Left forelimb (tissue), 1 donor: ENCODE measurements at places on chromosomes 2 and 18.

- DNase-seq = no peak
Observed at GRCh38 chr2:82959727-82960126, 1499.4 kb downstream of the SUCLG1 start.

- no peak for DNase-seq
Observed at GRCh38 chr18:79260510-79260909, 135.2 kb upstream of the NFATC1 start.

- DNase-seq = no peak
Observed at GRCh38 chr18:70376137-70376913, 87.5 kb downstream of the SOCS6 start.

GRCh38 chr18:35508746-35509338, 11.1 kb upstream of the INO80C start:
- no peak for DNase-seq

DNA sequence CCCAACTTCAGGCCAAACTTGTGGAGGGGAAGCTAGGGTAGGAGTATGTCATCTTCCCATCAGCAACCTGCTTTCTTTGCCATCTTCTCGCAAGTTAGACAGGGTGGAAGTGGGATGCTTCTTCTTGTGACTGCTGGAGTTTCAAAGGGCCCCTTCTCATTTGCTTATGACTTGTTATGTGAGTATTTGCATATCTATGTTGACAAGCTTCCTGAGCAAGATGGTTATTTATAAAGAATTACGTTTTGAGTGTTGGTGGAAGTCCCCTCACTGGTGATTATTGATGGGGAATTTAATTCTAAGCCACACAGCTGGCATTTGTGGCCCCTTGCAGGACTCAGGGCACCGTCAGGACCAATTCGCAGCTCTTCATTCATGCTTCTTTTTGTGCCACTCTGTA, 791.0 kb downstream of the LRRTM4 start:
- no peak for DNase-seq

- DNase-seq = no peak
Observed at GRCh38 chr2:137333386-137334165, 568.2 kb downstream of the THSD7B start.

- no peak for DNase-seq
Observed at GRCh38 chr2:134609924-134610513, 108.8 kb downstream of the TMEM163 start.

DNA sequence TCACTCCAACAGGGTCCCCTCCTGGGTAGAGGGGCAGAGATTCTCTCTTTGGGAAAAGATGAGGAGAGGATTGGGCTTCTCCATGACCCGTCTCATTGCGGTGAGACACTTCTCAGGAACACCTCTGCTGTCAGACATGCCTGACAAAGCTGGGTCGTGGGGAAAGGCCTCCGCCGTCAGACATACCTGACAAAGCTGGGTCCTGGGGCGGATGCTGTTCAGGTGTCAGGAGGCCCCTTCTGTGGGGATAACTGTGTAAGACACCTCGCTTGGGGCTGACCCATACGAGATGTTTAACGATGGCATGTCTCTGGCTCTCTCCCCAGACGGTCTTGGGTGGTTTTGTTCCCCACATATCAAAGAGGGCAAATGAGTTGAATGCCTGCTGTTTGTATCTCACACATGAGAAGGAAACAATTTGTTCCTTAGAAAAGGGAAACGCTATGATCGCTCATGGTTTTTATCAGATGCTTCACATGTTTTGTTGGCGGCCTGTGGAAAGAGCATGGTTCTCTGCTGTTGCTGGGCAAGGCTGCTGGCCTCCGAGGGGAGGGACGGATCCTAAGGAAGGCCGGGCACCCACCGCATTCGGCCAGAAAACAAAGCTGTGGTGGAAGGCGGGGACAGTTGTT, 40.8 kb upstream of the PXDN start:
- peak; percentile 33 for DNase-seq

DNA sequence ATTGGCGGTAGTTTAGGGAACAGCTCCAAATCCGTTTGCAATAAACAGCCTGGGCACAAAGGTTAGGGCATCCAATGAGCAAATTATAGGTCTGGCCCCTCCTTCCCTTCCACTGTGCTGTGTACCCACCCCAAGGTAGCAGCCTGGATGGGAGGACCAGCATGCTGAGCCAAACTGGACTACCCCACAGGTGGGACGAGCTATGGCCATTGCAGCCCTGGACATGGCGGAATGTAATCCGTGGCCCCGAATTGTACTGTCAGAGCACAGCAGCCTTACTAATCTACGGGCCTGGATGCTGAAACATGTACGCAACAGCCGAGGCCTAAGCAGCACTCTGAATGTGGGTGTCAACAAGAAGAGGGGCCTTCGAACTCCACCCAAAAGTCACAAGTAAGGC, 6.7 kb downstream of the AGBL5 start:
- DNase-seq = no peak

DNA sequence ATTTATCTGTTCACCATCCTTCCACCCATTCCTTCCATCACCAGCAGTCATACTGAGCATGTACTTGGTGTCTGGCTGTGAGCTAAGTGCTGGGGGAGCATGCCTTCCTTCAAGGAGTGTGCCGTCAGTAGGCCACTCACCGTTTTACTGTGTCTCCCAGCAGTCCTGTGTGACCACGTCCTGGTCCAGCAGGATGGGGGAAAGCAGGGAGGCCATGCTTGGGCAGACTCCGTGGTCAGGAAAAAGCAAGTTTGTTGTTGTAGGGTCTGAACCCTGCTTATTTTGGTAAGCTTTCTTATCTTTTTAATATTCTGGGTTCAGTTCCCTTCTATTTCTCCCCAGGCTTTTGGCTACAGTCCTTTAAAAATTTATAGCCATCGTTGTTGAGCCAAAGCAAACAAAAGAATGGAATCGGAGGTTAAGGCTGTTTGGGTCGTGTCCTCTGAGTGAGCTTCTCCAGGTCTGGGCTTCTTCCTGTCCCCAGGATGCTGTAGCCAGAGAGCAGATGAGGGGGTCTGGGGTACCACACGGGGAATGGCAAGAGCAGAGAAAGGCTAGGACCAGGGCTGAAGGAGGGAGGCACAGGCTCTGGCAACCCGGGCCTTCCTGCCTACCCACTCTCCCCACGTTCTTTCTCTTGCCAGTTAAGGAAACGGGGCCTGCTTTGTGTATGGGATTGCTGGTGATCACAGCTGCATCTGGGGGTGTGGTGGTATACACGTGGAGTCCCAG, 13.5 kb downstream of the SLC30A3 start:
- no peak for DNase-seq

DNA sequence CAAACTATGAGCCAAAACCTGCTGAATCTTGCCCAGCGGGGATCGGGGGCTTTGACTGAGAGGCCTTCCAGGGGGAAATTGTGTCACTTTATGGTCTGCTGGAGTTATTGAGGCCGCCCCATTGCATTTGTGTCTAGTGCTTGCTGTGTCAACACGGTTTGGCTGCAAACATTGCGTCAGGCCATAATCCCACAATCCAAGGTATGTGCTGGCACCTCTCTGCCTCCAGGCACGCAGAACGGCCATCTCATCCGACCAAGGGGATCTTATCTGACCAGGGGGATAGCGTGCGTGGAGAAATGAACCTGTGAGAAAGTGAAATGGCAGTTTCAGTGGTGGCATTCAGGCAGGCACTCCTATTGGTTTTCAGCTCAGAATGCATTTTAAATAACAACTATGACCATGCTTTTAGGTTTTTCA, 18.1 kb upstream of the LYPD6B start:
- no peak for DNase-seq

GRCh38 chr2:44944102-44944951, 2.8 kb downstream of the SIX3 start:
- no peak for DNase-seq

GRCh38 chr18:48838921-48839818, 111.6 kb downstream of the SMAD7 start:
- no peak for DNase-seq

DNA sequence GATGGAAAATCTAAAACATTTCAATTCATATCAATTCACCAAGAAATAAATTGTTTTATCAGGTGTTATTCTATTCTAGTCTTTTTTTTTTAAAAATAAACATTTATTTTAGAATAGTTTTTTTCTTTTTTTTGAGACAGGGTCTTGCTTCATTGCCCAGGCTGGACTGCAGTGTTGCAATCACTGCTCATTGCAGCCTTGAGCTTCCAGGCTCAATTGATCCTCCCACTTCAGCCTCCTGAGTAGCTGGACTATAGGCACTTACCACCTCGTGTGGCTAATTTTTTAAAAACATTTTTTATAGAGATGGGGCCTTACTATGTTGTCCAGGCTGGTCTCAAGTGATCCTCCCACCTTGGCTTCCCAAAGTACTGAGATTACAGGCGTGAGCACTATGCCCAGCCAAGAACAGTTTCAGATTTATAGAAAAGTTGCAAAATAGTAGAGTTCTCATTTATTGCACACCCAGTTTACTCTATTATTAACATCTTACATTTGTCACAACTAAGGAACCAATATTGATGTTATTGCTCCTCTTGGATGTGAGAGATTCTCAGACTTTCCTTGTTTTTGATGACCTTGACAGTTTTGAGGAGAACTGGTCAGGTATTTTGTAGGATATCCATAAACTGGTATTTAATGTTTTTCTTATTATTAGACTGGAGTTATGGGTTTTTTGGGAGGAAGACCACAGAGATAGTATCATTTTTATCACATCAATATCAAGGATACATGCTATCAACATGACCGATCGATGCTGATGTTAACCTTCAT, 29.9 kb downstream of the PDE6D start:
- no peak for DNase-seq

- DNase-seq = no peak
Observed at GRCh38 chr2:75592888-75593287, 32.1 kb upstream of the EVA1A start.

DNA sequence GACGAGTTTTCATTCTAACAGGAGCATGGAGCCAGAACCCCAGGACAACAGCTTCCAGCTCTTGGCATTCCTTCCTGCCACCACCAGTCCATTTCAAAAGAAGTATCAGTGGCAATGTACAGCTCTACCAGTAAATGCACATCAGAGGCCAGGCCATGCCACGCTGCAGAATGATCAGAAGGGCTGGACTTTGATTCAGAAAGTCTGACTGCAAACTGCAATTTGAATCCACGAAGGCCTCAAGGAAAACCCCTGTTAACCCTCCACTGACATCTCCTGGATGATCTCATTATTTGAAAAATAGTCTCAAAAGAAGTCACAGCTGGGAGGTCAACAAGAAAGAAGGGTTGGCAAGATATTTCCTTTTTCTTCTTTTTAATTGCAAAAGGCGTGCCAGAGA, 119.2 kb downstream of the MYO5B start:
- no peak for DNase-seq

GRCh38 chr2:103815731-103816130, 1038.2 kb upstream of the POU3F3 start:
- DNase-seq = no peak

DNA sequence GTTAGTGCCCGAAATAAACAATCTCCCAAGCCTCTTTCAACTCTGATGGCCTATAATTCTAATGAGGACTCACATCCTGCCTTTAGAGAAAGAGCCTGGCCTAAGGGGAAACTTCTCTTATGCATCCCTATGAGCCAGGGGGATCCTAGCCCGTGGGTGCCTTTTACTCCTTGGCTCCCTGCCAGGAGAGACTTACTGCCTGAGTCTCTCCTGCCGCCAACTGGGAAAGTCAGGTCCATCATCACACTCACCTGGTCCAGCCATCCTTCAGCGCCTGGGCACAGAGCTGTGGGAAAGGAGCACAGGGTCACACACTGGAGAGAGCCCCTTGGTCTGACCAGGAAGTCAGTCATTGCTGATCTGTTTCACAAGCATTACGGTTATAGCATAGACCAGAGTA, 24.1 kb downstream of the ENOSF1 start:
- DNase-seq = no peak

DNA sequence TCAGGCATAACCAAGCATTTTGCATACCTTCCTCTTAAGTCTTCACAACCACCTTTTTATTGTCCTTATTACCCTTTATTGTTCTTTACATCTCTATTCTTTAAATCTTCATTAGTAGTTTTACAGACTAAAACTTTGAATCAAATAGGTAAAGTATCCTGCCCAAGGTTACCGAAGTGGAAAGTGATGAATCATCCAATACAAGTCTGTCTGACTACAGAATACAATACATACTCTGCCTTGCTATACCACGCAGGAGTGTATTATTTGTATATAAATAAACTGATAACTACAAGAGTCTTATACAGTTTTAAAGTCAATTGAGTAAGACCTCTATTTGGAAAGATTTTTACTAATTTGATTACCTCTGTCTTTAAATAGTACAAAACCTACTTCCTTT, 196.0 kb downstream of the ZEB2 start:
- DNase-seq = no peak

DNA sequence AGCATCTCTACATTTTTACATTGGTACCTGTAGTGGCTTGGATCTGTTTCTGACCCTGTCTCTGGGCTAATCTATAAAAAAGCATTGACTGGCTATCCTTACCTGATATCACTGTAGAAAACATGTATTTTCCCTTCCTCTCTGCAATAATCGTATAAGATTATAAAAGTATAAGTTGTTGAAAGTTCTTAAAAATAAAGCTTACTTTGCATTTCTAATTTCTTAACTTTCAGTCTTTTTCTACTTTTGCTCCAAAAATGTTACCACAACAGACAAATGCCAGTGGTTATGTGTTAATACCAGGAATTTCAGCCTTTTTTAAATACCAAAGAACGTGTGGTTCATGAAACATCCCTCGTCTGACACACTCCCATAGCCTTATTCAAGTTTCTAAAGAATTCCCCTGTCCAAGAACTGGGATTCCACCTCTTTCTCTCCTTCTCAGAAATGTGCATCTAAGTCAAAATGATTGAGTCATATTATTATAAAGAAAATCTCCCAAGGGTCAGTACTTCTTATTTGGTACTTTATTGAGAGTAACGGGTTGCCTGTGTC, 28.5 kb upstream of the ACKR3 start:
- no peak for DNase-seq

DNA sequence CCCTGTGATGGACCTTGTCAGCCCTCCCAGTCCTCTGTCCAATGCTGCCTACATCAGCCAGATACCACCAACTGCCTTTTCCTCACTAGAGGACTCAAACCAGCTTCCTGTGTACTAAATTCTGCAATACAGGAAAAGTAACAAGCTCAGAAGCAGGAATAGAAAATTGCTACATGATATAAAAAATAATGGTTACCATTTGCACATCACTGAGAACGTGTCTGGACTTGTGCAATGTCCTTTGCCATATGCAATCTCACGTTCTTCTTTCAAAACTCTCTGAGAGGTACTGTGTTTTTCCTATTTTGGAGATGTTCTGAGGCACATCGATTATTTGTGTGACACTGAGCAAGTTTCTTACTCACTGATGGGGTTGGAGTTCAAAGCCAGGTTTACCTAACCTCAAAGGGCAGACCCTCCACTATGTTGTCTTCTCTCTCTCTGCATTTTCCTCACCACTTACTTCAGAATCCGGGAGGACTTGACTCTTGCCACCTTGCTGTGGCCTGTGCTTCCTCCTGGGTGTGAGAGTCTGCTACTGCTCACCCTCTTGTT, 12.1 kb downstream of the UPP2 start:
- DNase-seq = no peak
